Endothelial cell of umbilical vein (primary cell): ENCODE measurements at places on chromosomes 1 and 21. TPM values are rescaled to one million over a fixed set of nuclear protein-coding genes. Genes with fewer than 3 reads are reported as not detected.

- H3K36me3 ChIP-seq = no peaks in the 10 kb centered on the region
- no peak overlapping the region for H3K27ac ChIP-seq
- H3K27me3 ChIP-seq = no peaks in the 10 kb centered on the region
- no peak for DNase-seq
- H3K4me3 ChIP-seq = no peak overlapping the region
Measured at GRCh38 chr1:36818771-36819170, 215.5 kb downstream of the GRIK3 start.

DNA sequence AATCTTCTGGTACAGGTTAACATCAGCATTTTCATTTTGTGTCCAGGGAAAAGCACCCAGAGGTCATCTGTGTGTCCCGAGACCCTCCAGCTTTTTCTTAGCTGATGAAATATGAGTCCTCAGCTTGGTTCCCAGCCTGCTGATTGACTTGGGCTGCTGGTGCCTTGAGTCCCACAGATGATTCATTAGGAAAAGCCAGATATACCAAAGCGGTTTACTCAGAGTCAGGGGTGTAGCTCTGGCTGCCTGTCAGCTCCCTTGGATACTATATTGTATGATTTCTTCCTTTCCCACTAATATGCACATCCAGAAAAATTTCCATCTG, 43.7 kb upstream of the MAB21L3 start:
- H3K36me3 ChIP-seq = no peaks in the 10 kb centered on the region
- H3K27me3 ChIP-seq = no peaks in the 10 kb centered on the region
- H3K4me1 ChIP-seq = no peaks in the 10 kb centered on the region
- no peak overlapping the region for H3K4me3 ChIP-seq
- no peak overlapping the region for H3K27ac ChIP-seq

GRCh38 chr1:23224739-23225648, 7.7 kb upstream of the HTR1D start:
- H3K4me1 ChIP-seq = peaks cover 17% of the 10 kb centered on the region
- peak overlapping the region; percentile 46 for H3K27ac ChIP-seq
- no peaks in the 10 kb centered on the region for H3K36me3 ChIP-seq
- no peaks in the 10 kb centered on the region for H3K27me3 ChIP-seq
- H3K4me3 ChIP-seq = no peak overlapping the region

The SPATA6 gene
- 0.41 and 0.79 TPM in 2 replicates for polyA plus RNA-seq

DNA sequence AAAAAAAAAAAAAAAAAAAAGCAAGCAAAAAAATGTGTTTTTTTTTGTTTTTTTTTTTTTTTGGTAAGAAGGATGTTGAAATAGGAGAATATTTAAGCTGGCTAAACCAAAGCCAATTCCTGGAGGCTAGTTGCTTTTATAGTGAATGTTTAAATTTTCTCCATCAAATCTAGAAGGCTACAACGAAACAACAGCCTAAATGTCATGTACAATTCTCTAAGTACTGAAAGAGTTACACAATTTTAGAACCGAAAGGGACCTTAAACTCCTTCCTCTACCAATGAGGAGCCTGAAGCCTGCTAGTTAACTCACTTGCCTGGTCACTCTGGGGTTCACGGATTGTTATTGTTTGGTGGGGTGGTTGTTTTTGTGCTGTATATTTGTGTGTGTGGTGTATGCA, 3.5 kb downstream of the WLS start:
- H3K36me3 ChIP-seq = no peaks in the 10 kb centered on the region
- H3K27me3 ChIP-seq = no peaks in the 10 kb centered on the region
- peaks cover 29% of the 10 kb centered on the region for H3K4me1 ChIP-seq
- H3K27ac ChIP-seq = peak overlapping the region; percentile 12

DNA sequence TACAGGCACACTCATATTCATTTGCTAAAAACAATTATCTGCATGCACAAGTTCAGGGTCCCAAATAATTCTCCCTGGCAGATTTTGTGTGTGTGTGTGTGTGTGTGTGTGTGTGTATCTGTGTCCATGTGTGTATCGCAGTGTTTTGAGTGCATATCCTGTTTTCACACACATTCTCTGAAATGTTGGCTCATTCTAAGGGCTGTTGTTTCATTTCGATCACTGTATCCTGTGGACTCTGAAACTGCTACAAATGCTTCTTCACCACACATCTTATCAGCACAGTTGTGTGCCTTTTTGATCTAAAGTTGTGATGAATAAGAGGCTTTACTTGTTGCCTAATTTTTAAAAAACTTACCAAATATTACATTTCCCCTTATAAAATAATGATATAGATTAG, 34.6 kb downstream of the NR5A2 start:
- DNase-seq = peak; percentile 73
- H3K36me3 ChIP-seq = no peaks in the 10 kb centered on the region
- H3K4me1 ChIP-seq = no peaks in the 10 kb centered on the region
- H3K4me3 ChIP-seq = no peak overlapping the region

GRCh38 chr1:38580594-38580993, 279.0 kb downstream of the RRAGC start:
- no peaks in the 10 kb centered on the region for H3K4me1 ChIP-seq
- DNase-seq = no peak
- H3K27ac ChIP-seq = no peak overlapping the region
- peaks cover 12% of the 10 kb centered on the region for H3K27me3 ChIP-seq
- H3K4me3 ChIP-seq = no peak overlapping the region

GRCh38 chr1:76764638-76765454, 102.4 kb upstream of the ST6GALNAC5 start:
- peak; percentile 77 for DNase-seq
- no peaks in the 10 kb centered on the region for H3K4me1 ChIP-seq
- no peak overlapping the region for H3K27ac ChIP-seq
- H3K36me3 ChIP-seq = no peaks in the 10 kb centered on the region

GRCh38 chr1:99467645-99468044, 178.3 kb upstream of the PALMD start:
- no peaks in the 10 kb centered on the region for H3K4me1 ChIP-seq
- H3K27me3 ChIP-seq = no peaks in the 10 kb centered on the region
- H3K36me3 ChIP-seq = no peaks in the 10 kb centered on the region

The SLC2A5 gene
- not detected in 2 replicates for polyA plus RNA-seq

GRCh38 chr1:29758781-29759499, 522.6 kb downstream of the PTPRU start:
- H3K4me3 ChIP-seq = no peak overlapping the region
- H3K4me1 ChIP-seq = no peaks in the 10 kb centered on the region
- no peak for DNase-seq
- no peaks in the 10 kb centered on the region for H3K27me3 ChIP-seq
- no peak overlapping the region for H3K27ac ChIP-seq
- no peaks in the 10 kb centered on the region for H3K36me3 ChIP-seq

DNA sequence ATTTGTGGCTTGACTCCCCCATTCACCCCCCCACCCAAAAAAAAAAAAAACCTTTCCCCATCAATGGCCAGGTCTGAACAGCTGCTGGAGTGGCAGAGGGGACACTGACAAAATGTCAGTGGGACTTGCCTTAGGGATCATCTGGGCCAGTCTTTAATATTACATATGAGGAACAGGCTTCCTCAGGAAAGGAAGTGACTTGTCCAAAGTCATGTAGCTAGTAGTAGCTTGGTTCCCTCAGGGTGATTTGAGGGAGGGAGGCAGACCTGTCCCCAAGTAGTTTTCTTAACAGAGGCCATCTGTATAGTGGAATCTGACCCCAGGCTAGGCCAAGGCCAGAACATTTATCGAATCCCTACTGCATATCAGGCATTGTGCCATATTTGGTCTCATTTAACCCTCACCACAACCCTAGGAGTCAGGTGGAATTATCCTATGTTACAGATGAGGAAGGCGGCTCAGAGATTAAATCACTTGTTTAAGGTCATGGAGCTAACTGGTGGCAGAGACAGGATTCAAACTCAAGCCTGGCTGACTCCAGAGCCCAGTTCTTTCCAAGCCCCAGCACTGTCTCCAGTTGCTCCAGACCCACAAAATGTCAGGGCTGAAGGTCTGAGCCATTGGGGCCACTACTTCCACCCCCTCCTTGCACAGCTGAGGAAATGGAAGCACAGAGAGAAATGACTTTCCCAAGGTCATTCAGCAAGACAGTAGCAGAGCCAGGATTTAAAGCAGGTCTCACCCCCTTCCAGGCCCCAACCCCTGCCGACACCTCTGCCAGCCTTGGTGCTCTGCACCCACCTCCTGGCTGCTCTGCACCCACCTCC, 10.4 kb downstream of the ZBTB7B start:
- H3K27ac ChIP-seq = no peak overlapping the region
- H3K4me1 ChIP-seq = peaks cover 8% of the 10 kb centered on the region
- no peak overlapping the region for H3K4me3 ChIP-seq

GRCh38 chr1:71521655-71522264, 440.9 kb upstream of the ZRANB2 start:
- no peaks in the 10 kb centered on the region for H3K27me3 ChIP-seq
- H3K36me3 ChIP-seq = no peaks in the 10 kb centered on the region
- no peaks in the 10 kb centered on the region for H3K4me1 ChIP-seq
- H3K27ac ChIP-seq = no peak overlapping the region
- no peak overlapping the region for H3K4me3 ChIP-seq

- no peaks in the 10 kb centered on the region for H3K27me3 ChIP-seq
- peak overlapping the region; percentile 31 for H3K27ac ChIP-seq
- no peak overlapping the region for H3K4me3 ChIP-seq
- peaks cover 9% of the 10 kb centered on the region for H3K36me3 ChIP-seq
Measured at GRCh38 chr1:8384088-8384487, 66.2 kb downstream of the SLC45A1 start.

DNA sequence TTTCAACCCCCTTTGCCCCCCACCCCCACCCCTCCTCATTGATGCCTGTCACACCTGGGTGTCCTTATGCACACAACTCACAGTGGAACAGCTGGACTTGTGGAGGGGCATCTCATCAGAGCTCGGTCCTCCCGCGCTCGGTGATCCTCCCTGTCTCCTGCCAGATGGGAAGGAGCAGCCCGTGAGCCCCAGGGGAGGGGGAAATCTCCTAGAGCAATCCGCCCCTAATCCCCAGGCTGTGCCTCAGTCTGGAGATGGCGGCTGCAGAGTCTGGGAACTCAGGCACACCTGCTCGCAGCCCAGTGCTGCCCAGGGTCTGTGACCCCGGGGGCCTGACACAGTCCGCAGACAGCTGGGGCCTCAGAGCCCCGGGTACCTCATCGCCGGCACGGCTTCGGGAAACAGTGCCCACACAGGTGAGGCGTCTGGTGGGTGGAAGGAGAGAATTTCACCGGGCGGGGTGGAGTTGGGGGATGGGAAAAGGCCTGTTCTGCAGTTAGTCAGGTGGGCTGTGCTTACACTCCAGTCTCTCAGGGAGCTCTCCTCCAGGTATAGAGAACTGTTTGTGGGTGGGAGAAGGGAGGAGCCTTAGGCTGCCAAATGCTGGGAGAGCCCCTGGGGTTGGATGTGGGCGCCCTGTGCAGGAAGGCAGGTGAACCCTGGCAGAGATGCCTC, 29.3 kb downstream of the TMCC2 start:
- H3K27ac ChIP-seq = no peak overlapping the region
- DNase-seq = no peak
- H3K4me1 ChIP-seq = peaks cover 12% of the 10 kb centered on the region
- H3K36me3 ChIP-seq = no peaks in the 10 kb centered on the region

DNA sequence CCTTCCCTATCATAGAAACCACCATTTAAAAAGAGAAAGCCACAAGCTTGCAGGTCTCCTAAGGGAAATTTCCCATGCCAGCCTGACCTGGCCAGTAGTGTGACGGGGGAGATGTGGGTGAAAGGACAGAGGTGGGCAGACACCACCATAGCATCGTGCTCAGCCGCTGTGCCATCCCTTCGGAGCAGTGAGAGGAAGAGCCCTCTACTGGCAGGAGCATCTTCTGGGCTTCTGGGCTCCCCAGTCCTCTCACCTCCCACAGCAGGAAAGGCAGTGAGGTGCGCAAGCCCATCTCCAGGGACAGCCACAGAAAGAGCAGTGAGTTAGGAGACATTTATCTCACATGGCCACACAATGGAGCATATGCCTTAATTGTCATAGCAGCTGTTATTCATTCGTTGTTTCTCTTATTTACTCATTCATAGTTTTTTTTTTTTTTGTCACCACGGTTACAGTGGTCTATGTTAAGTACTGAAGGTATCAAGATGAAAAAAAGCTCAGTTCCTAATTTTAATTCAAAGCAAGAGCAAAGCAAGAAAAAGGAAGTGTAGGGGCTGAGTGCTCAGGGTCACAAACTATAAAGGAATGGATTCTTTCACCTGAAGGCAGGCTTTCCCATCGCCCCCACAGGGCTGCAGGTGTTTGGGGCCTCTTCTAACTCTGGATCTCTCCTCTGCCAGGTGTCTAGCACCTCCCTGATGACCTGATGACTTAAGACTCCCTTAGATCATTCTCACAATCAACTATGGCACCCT, 48.8 kb upstream of the CAMK1G start:
- no peaks in the 10 kb centered on the region for H3K4me1 ChIP-seq
- H3K27ac ChIP-seq = no peak overlapping the region
- no peak overlapping the region for H3K4me3 ChIP-seq
- no peaks in the 10 kb centered on the region for H3K36me3 ChIP-seq

- H3K4me1 ChIP-seq = peaks cover 16% of the 10 kb centered on the region
- H3K27me3 ChIP-seq = no peaks in the 10 kb centered on the region
- DNase-seq = no peak
- peaks cover 2% of the 10 kb centered on the region for H3K36me3 ChIP-seq
- peak overlapping the region; percentile 74 for H3K4me3 ChIP-seq
Measured at GRCh38 chr1:1614204-1614953, 921 bp upstream of the MIB2 start.

GRCh38 chr21:15768853-15769252, 39.1 kb downstream of the USP25 start:
- H3K36me3 ChIP-seq = no peaks in the 10 kb centered on the region
- H3K27ac ChIP-seq = no peak overlapping the region
- peaks cover 21% of the 10 kb centered on the region for H3K4me1 ChIP-seq

DNA sequence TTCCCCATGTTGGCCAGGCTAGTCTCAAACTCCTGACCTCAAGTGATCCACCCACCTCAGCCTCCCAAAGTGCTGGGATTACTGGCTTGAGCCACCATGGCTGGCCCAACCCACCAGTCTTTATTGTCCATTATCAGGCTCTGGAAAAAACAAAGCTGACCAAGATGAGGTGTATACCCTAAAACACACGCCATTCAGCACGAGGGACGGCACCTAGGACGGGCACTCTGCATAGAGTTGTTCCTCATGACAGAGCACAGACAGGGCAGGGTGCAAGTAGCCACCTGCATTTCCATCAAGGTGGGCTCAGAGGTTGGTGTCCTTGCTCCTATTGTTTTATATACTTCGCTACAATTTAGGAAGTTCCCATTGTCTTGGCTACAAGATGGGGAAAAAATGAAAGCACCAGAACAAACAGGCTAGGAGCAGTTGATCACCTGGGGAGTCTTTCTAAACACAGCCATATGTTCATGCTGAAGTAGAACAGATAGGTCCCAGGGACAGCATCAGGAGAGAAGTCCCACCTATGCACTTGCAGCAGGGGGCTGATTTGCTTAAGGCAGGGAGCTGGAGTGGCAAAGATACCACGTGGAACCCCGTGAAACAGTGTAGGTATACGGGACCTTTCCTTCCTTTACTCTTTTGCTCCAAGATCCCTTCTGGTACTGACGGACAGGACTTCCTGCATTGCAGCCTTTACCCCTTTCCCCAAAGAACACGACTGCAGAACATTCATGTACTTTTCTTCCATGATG, 4.5 kb downstream of the KRTCAP2 start:
- no peak overlapping the region for H3K27ac ChIP-seq
- no peaks in the 10 kb centered on the region for H3K27me3 ChIP-seq
- H3K4me3 ChIP-seq = no peak overlapping the region
- no peak for DNase-seq
- peaks cover 25% of the 10 kb centered on the region for H3K4me1 ChIP-seq

The SAMSN1 gene
- polyA plus RNA-seq = 1.5 and 2.5 TPM in 2 replicates

The RIMKLA gene
- polyA plus RNA-seq = under 0.01 and 0.01 TPM in 2 replicates

The PDZK1IP1 gene
- 0.52 and 0.60 TPM in 2 replicates for polyA plus RNA-seq

- H3K4me1 ChIP-seq = no peaks in the 10 kb centered on the region
- no peaks in the 10 kb centered on the region for H3K36me3 ChIP-seq
- H3K27me3 ChIP-seq = no peaks in the 10 kb centered on the region
- no peak for DNase-seq
- H3K4me3 ChIP-seq = no peak overlapping the region
- no peak overlapping the region for H3K27ac ChIP-seq
Measured at GRCh38 chr21:28483301-28484035, 509.2 kb downstream of the LTN1 start.
